NAMALWA (cell line): ENCODE measurements at places on chromosomes 11 and 22.

DNA sequence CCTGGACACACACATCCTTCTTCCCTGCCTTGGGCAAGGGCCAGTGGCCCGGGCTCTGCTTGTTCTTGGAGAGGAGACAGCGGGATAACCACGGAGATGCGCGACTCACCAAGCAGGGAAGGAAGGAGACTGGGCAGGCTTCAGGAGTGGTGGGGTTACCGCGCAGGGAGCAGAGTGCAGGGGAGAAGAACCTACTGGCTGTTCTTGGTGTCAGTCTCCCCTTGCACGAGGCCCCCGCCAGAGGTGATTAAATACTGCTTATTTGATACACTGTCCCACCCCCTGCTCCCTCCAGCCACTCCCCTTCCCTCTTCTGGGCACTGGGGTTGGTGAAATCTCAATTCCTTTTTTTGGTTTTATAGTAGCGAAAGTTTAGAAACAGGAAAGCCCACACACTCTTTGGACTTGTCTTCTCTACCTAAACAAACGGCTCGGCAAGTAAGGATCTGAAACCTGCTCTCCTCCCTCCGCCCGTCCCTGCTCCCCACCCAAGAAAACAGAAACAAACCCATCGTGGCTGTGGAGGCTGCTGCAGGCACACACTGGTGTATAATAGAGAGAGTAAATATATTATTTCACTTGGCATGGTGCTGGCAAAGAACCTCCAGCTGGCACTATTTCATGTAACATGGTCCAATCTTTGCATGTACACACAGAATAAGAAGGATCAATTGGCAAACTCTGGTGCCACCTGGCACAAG is 10.8 kb downstream of the LARGE2 start:
- DNase-seq: peak; percentile 32

DNA sequence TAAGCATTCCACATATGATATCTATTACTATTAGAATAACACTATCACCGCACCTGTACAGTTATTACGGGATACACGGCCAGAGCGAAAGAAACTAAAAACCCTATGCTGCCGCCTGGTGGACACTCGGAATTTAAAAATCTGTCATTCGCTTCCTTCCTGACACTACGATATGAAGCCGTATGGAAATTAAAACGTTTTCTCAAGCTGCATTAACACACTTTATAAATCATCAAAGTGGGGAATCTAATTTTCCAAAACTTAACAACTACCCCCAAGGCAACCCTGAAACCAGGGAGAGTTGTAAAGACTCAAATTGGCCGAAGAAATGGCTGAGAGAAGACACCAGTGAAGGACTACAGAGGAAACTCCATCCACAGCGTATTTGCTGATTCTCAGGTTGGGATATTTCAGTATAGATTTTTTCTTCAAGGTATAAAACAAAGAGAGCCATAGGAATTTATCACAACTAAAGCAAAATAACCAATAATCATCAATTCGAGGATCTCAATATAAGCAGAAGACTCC is 1.4 kb downstream of the CCDC73 start:
- peak; percentile 81 for DNase-seq

DNA sequence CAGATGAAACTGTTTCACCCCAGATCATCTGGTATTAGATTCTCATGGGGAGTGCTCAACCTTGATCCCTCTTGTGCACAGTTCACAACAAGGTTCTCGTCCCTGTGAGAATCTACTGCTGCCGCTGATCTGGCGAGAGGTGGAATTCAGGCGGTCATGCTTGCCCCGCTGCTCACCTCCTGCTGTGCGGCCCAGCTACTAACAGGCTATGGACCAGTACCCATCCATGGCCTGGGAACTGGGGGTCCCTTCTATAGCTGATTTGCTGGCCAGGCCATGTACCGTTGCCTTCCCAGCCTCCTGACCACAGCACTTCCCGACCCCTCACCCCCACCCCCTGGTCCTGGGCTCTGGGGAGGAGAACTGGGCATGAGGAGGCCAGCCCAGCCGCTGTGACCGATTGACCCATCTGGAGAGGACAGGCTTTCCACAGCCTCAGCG is 2.6 kb downstream of the PHLDA2 start:
- DNase-seq: no peak

- DNase-seq: no peak
Measured at GRCh38 chr11:130937051-130937450, 20.8 kb upstream of the SNX19 start.

- DNase-seq: no peak
Measured at GRCh38 chr11:69880826-69881445, 61.7 kb upstream of the FGF3 start.

GRCh38 chr11:20156876-20157613 is 3.2 kb downstream of the DBX1 start:
- DNase-seq: no peak

DNA sequence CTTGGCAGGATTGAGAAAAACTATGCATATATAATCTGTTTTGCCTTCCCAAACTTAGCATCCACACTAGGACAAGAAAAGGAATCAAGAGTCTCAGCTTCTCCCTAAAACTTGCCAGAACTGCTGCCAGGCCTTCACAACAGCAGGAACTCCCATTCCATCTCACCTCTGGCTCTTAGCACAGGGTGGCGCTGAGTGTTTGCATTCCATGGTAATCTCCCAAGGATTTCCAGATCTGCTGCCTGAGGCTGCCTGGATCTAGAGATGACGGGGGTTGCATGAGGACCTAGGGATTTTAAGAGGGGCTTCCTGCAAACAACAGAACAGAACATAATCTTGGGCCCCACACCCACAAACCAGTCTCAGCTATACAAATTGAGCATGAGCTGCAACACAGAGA is 87.1 kb upstream of the OPCML start:
- DNase-seq: no peak

DNA sequence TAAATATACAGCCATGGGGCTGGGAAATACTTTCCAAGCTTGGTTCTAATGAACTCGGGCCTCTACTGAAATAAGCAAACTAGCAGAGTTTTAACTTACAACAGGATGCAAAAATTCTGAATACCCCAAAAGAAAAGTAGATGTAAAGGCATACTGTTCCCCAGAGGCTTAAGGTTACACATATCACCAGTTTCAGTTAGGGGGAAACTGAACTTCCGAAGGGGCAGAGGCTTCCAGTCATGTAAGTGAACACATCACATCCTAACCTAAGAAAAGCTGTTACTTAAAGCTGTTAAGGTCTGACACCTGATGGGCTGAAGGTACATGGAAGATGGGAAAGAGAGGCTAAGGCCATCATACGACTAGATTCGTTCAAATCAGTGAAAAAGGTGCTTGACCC is 2.3 kb downstream of the GAB2 start:
- no peak for DNase-seq

DNA sequence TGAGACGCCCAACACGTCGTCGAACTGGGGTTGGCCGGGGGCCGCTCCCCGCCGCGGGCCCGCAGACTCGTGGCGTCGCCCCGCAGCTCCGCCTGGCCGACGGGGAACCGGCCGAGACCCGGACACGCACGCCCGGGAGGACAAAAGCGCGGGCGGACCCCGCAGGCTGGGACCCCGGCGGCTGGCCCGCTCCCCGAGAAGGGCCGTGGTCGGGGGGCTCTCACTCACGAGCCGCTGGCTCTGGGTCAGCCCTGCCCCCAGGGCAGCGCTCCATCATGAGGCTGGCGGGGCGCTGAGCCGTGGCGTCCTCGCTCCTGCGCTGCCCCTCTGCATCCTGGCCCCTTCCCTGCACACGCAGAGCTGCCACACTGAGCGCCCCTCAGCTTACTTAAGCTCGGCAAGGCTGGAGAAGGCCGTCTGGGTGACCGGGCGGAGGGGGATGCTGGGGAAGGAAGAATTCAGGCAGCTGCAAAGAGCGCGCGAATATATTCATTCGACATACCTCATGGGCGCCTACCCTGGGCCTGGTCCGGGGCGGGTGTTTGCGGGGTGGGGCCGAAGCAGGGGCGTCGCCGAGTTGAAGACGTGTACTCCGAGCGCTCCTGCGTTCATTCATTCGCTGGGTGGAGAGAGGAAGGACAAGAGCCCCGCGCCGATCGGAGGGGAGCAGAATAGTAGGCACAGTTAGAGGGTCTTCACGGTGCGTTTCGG is 579 bp upstream of the CYB5R2 start:
- DNase-seq: no peak
